Stimulated activated memory B cell treated with anti-CD40 and anti-IgM and Interleukin-4, amounts not matched to agents 10 μg/mL and 1 μg/mL and 100 μg/mL, for 72 hours (primary cell): ENCODE measurements at places on chromosomes 4 and X.

- ATAC-seq: peak; percentile 99
Observed at GRCh38 chrX:85003655-85004244, at the start of gene APOOL. Gene APOOL (plus strand): TSS chrX:85003877. CDS start chrX:85003913, 36 bp downstream.

DNA sequence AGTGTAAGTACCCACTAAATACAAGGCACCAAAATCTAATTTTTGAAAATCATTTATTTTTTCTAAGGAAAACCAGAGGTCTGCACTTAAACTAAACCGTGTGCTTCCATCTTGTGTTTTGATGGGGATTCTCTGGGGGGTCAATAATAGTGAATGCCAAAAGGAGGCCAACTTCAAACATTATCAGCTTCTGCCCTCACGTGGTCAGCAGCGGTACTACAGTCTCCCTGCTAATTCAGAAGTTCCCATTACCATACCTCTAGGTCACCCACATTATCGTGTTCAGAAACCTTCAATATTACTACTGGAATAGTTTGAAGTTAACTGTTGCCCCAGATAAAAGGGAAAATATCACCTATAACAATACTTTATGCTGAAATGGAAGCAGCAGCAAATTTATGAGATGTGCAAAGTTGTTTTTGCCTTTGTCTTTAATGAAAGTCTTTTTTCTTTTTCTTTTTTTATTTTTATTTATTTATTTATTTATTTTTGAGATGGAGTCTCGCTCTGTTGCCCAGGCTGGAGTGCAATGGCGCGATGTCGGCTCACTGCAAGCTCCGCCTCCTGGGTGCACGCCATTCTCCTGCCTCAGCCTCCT lies 17.3 kb downstream of the CTPS2 start:
- ATAC-seq: no peak

- no peak for ATAC-seq
Observed at GRCh38 chr4:183841001-183841400, 64.1 kb upstream of the STOX2 start.

GRCh38 chr4:48173056-48173991 lies 39.3 kb upstream of the TXK start:
- ATAC-seq: peak; percentile 36

DNA sequence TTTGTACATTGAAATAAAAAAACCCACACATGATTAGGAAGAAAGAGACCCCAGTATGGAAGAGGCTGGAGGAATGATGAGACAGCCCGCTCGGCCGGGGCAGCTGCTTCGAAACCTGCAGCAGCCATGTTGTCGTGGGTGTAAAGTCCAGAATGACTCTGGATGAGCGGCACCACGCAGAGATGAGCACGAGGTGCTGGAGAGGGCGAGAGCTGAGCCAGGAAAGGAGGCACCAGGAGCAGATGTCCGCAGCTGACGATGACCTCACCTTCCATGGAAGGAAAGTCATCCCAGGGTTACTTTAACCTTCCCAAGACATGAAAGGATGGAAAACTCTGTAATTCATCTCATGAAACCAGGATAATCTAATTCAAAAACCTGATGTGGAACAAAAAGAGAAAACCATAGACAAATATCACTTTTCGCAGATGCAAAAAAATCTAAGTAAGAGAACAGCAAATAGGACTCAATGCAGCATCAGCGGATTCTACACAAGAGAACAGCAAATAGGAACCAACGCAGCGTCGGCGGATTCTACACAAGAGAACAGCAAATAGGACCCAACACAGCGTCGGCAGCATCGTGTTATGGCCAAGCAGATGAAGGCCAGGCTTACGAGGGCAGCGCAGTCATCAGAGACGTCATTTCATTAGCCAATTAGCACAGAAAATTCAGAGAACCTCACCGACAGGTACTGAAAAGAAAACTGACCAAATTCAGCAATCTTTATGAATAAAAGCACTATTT lies 25.9 kb upstream of the SPON2 start:
- ATAC-seq: no peak

GRCh38 chrX:8988446-8988845 lies 45.5 kb downstream of the FAM9B start:
- no peak for ATAC-seq

GRCh38 chr4:7907142-7907541 lies 32.5 kb downstream of the AFAP1 start:
- no peak for ATAC-seq

GRCh38 chr4:138688408-138689085 lies 327.0 kb upstream of the NOCT start:
- no peak for ATAC-seq

DNA sequence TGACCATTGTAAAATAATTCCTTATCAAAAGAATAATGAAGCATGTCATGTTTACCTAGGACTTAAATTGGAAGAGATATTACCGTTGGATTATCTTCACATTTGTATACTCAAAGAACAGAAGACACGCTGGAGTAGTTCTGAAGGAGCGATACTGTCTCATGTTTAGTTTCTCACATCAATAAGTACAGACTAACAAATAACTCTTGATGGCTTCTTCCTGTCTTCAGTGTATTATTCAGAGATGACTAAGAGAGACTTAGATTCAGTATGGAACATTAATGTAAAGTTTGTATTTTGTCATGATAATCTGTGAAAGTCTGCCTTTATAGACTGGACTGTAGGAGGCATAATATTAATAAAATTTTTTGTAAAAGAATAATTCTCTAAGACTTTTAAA lies 72.7 kb downstream of the SPRY1 start:
- no peak for ATAC-seq

DNA sequence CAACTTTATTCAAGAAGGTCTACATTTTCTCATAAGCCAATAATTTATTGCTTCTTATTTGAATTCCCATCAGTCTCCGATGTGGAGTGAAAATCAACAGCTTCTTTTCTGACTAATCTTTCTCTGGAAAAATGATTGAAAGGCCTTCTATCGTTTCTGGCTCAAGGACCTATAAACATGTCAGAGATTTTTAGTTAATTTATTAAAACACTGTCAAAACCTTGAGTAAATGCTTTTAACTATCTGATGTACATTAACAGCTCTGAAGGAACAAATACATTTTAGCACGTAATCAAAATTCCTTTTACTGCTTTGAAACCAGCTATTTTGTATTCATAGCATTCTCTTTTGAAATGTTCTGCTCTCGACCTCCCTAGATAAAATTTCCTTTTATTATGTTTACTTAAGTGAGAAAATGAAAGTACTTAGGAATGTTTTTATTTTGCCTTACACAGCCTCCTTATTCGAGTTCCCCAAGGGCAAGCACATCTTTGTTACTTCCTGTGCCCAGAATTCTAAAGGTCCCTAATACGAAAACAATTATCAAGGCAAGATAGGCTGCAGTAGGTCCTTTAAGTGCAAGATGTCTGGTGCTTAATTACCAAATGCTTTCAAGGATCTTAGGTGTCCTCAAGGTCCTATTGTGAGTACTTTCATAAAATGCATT lies 3.1 kb upstream of the ZFX start:
- ATAC-seq: no peak

GRCh38 chrX:1205681-1206611 lies 6.5 kb downstream of the CRLF2 start:
- ATAC-seq: no peak

GRCh38 chr4:126106658-126107057 lies 791.9 kb downstream of the FAT4 start:
- ATAC-seq: no peak
